Stimulated activated naive CD4-positive, alpha-beta T cell treated with Interleukin-2 at 50 U/mL for 16 hours (primary cell): ENCODE measurements at places on chromosomes 7 and 10.

DNA sequence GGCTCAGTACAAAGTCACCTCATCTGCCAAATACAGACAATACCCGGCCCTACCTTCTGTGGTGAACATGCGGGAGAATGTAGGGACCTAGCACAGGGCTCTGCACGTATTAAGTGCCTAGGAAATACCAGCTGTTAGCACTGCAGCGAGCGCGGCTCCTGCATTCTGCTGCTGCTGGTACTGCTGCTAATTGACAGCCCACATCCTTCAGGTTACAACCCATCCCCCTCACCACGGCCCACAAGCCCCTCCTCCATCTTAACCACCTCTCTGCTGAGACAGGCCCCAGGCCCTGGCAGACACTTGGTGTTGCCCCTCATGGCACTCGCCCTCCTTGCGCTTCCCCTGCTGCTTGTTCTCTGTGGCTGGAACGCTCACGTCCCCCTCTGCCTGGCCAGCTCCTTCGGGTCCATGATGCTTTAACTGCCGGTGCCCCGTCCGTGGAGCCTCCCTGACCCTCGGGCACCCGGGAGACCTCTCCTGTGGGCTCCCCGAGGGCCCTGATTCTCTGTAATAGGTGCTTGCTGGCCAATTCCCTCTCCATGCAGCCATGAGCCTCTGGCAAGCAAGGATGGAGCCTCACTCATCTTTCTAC is 53.3 kb upstream of the LOXL4 start:
- no peak for DNase-seq

DNA sequence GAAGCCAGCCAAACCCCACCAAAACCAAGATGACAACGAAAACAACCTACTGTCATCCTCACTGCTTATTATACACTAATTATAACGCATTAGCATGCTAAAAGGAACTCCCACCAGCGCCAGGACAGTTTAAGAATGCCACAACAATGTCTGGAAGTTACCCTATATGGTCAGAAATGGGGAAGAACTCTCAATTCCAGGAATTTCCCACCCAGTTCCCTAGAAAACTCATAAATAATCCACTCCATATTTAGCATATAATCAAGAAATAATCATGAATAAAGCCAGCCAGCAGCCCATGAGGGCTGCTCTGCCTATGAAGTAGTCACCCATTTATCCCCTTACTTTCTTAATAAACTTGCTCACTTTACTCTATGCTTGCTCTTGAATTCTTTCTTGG is 20.8 kb downstream of the MICU1 start:
- DNase-seq, result no peak

- no peak for DNase-seq
Measured at GRCh38 chr7:92498557-92498956, 20.8 kb upstream of the ERVW-1 start.

DNA sequence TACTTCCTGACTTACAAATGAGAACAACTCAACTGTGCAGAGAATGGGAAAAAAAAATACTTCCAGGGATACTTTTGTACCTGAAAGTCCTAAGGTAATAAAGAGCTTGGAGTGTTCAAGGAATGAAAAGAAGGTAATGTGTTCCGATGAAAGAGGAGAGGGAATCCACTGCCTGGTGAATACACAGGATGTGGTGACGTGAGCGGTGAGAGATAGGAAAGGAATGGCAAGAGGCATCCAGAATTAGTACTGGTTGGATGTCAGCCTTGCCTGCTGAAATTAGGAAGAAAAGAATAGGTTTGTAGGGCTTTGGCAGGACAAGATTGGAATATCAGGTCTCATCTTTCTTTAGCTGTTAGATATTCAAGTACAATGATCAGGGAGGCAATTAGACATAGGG is 347.7 kb downstream of the POM121L12 start:
- no peak for DNase-seq

DNA sequence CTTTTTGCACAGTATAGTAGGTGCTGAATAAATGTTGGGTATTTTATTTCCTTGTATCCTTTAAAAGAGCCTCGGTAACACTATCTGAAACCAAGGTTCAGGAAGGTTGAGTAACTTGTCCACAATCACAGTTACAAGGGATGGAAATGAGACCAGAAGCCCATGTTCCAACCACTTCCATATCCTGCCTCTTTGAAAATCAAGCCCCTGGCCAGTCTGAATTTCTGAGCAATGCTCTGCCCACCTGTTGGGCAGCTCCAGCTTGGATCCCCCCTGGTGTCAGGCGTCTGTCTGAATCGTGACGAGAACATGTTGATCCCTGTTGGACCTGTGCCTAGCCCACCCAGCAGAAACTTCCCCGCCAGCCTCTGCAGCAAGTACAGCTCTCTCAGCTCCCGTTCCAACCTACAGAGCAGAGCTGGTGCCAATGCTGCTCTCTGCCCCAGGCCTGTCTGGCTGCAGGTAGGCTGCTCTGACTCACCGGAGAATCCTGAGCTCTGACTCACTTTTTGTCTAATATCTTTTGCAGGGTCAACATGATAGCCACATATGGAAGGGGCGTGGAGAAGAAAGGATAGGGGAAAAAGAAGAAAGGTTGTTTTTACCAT is 595.5 kb downstream of the INHBA start:
- DNase-seq, result no peak

GRCh38 chr10:106136175-106136574 is 1028.3 kb downstream of the SORCS1 start:
- no peak for DNase-seq

GRCh38 chr10:119750391-119751230 is 24.8 kb downstream of the INPP5F start:
- peak; percentile 28 for DNase-seq

DNA sequence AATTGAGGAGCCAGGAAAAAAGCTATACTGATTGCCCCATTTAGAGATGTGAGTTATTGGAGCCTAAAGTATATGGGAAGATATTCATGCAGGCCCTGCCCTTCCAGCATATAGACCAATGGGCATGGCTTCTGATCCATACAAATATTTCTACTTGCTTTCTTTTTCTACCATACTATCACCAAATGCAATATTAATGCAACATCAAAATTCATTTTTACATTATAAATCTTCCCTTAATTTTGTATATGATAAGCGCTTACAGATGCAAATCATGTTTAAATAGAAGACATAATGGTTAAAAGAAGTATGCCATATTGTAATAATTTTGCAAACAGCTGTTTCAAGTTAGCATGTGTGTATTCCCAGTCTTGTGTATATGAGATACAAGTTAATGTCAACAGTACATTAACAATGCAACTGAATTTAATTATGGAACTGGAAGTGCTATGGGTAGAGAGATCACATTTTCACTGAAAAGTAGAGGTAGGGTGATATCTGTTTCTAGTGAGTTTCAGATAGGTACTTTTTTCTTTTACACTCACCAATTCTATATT is 24.6 kb upstream of the WNT16 start:
- no peak for DNase-seq

GRCh38 chr10:99682752-99683151 is 23.4 kb downstream of the ENTPD7 start:
- DNase-seq, result no peak

GRCh38 chr10:34477249-34477648 is 337.8 kb downstream of the PARD3 start:
- no peak for DNase-seq

DNA sequence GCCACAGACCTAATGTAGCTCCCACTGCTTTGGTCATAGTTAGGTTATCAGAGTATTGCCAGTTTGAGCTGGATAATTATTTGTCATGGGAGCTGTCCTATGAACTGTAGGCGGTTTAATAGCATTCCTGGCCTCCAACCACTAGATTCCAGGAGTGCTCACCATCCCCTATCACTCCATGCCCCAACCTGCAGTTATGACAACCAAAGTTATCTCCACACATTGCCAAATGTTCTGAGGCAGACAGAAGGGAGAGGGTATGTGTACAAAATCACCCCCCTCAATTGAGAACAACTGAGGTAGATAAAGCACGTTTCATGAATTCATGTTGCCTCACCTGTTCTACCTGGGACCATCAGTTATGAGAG is 119.0 kb upstream of the CACUL1 start:
- DNase-seq, result no peak

DNA sequence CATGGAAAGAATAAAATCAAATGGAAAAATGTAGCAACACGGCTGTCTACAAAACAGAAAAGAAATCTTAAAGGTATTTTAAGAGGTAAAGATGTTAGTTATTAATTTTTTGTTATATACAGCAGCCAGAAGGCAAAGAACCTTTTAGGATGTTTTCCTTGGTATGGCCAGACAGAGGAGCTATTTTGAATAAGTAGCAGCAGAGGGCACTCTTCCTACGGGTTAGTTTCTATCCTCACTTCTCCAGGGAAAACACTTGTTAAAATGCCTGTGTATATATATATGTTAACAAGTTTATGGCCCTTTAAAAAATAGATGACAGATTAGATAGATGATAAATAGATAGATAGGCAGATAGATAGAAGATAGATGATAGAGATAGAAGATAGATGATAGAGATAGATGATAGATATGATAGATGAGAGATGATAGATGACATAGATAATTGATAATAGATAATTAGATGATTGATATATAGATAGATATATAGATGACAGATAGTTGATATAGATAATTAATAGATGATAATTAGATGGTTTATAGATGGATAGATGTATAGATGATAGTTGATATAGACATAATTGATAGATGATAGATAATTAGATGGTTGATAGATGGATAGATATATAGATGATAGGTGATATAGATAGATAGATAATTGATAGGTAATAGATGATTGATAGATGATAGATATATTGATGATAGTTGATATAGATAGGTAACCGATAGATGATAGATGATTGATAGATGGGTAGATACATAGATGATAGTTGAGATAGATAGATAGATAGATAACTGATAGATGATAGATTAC is 57.8 kb upstream of the WIPF3 start:
- no peak for DNase-seq

DNA sequence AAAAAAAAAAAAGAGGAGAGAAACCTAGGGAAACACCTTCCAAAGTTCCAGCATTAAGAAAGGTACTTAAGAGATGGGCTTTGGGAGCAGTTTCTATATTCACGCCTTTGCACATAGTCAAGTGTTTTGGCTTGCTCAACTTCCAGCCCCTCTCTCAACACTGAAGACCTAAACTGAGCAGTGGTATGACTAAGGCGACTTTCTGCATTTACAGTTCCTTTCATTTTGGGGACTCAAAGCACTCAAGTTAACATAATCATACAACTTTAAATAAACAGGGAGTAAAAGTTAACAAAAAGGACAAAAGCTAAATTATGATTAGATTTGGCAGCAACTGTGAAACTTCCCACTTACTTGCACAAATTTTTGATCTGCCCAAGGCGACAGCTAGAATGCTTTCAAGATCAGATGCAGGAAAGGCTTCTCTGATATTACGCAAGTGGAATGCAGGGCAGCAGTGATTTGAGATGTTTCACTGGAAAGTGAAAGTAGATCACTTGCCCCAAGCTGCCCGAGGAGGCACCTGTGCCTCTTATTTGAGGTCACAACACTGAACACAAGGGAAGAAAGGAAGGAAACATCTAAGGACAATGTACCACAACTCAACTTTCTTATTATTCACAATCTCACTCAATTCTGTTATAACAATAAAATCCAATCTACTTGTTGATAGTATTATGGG is 199.5 kb downstream of the SKAP2 start:
- no peak for DNase-seq

GRCh38 chr7:1765336-1765735 is 95.3 kb downstream of the ELFN1 start:
- DNase-seq, result no peak

GRCh38 chr7:24657980-24658379 is 84.7 kb downstream of the PALS2 start:
- no peak for DNase-seq

- DNase-seq, result peak; percentile 13
Measured at GRCh38 chr10:89301721-89302445, at the start of gene IFIT2. IFIT2 (plus strand) TSS chr10:89302046; CDS start chr10:89302124, 78 bp downstream.

GRCh38 chr7:140674899-140675701 is 2.4 kb downstream of the ADCK2 start:
- DNase-seq, result no peak

DNA sequence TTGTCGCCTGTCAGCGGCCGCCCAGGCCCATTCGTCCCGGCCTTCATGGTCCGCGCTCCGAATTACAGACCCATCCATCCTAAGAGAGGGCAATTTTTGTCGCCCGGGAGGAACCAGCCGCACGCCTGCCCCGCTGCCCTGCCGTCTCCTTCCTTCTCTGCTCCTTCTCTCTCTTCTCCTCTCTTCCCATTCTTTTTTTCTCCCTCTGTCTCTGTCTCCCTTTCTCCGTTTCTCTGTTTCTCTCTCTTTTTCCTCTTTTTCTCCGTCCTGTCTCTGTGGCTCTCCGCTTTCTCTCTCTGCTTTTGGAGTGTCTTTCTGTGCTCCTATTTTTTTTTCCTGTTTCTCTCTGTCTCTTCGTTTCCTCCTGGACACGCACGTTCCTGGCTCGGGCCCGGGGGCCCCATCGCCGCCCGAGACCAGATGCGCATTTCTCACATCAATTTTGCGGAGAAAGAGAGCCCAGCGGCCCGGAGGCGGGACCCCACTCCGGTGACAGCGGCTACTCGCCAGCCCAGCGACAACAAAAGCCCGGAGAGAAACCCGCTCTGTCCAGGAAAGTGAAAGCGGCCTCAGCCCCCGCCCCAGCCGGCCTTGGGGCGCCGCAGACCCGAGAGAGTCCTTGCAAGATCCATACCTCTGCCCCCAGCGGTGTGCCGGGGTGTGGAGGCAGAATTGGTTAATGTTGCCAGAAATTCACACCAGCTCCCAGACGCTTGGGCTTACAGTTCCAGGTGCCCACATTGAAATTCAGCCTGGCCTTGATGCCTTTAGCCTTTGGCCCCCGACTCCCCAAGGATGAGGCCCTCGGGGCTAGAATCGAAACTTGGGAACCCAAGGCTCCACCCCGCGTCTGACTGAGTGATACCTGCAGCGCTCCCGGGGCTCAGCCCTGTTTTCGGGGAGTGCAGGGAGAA is 4.1 kb downstream of the LBX1 start:
- no peak for DNase-seq

DNA sequence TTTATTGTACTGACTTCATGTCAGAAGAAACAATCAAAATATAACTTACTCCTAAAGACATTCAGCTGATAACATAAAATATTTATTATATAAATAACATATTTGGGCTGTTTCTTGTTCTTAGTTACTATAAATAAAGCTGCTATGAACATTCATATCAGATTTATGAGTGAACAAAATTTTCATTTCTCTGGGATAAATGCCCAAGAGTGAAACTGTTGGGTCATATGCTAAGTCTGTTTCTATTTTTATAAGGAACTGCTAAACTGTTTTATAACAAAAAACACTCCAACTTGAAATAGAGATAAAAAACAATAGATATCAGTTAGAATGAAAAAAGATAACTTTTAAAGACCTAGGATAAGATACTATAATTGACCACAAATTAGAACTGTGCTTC is 26.5 kb upstream of the CC2D2B start:
- no peak for DNase-seq

DNA sequence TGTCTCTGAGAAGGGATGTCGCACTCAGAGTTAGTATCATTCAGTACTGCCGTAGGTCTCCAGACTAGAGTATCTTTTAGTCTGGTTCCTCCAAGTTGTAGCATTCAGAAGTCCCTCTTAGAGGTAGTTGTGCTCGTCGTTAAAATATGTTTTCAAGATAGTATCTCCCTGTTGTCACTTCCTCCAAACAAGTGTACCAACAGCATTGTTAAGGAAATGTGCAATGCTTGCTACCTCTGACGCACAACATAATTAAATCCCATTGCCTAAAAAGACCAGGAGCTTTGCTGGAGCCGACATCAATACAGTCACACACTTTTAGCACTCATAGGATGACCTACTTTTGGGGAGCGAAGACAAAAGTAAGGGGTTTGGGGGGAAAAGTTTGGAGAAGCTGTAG is 80.0 kb upstream of the STK17A start:
- DNase-seq, result no peak

GRCh38 chr10:101311185-101312066 is 42.5 kb upstream of the BTRC start:
- no peak for DNase-seq
